ENCODE measurements at places on chromosomes 6 and 20.

GRCh38 chr6:38068854-38069590 is 249.5 kb downstream of the ZFAND3 start:
- DNase-seq: no peak

DNA sequence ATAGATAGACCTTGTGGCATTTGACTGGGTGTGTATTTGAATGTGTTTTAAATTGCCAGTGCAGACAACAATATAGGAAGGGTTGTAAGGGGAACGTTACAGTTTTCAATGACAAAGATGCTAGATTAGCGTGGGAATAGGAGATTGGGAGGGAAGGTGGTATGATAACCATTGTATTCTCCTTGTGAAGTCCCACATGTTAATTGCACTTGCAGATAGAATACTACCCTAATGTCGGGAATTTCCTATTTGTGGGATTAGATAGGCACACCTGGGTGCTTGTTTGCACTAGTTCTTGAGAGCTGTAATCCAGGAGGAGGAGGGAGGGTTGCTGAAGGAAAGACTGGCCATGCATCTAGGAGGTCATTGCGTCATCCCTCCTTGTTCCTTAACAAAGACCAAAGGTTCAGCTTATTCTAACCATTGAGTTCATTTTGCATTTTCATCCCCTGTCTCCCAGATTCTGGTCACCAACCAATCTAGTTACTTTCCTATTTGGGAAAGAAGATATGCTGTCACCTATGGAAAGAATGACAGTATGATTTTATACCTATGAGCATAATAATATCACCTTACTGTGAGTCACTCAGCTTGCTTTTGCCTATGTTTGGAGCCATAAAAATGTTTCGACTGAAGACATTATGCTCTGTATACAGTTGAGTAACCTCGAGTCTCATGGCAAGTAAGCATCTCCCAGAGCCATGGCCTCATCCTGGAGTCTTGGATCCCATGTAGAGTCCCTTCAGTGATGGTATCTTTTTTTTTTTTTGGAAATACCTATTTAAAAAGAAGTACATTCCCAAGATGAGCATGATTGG is 201.5 kb downstream of the DTNBP1 start:
- no peak for DNase-seq

DNA sequence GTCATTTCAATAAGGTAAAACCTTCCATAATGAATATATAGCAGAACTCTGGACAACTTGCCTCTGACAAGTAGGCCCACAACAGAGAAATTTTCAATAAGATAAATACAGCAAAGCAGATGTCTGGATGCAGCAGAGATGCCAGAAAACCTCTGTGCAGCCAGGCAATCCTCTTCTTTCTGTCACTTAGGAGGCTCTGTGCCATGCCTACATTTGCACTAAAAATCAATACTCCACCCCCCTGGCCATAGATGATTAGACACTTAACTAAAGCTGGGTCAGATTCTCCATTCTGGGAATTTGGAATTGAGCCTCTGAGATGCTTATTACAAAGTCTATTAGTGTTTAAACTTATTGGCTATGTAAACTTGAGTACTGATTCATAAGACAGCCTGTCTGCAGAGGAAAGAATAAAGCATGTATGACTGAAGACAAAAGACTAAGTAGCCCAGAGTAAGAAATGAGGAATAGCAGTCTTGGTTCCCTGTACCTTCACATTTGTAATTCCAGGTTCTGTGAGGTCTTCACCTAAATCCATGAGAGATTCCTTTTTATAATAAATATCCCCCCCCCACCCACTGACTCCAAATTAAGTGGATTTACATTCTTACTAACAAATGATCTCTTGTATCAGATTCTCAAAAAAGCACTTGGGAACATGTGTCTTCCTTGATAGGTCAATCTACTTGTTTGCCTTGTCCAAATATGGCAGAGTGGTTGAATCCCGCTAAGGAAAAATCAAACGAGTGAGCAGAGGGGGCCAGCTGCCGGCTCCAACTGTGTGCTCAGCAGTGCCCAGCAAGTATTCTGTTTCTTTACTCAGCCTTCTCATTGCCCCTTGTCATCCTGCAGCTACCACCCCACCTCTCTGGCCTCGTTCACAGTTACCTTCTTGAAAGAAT is 20.4 kb downstream of the MAN1A1 start:
- no peak for DNase-seq

- no peak for DNase-seq
Measured at GRCh38 chr6:158027590-158028285, 46.1 kb downstream of the SYNJ2 start.

DNA sequence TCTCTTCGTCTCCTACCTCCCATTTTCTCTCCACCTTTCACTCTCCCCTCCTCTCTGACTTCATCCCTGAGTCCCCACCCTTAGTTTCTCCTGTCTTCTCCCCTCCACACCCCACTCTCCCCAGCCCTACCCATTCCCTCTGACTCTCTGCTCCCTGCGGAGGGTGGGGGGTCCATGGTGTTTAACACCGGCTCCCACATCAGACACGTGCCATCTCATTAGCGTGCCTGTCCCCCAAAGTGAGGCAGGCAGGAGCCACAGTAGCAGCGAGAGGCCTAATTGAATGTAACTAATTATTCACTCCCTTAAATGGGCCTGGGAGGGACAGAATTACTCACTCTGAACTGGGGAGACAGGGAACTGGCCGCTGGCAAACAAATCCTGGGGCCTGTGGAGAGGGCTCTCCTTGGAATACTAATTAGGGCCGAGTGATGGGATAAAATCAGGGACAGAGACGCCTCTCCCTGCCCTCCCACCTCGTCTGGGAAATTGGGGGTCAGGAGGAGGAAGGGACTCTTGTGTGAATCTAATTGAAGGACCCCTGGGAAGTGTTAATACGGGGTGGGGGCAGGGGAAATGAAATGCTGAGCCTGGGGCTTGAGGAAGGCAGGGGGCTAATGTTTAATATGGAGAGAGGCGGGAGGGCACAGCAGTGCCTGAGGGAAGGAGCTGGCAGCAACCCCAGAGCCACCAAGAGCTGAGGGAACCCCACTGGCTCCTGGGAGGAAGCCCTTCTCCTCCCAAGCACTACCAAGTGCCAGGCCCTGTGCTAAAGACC is 17.9 kb downstream of the CD40 start:
- no peak for DNase-seq

- DNase-seq: no peak
Measured at GRCh38 chr20:45036044-45036755, 64.7 kb downstream of the KCNS1 start.

DNA sequence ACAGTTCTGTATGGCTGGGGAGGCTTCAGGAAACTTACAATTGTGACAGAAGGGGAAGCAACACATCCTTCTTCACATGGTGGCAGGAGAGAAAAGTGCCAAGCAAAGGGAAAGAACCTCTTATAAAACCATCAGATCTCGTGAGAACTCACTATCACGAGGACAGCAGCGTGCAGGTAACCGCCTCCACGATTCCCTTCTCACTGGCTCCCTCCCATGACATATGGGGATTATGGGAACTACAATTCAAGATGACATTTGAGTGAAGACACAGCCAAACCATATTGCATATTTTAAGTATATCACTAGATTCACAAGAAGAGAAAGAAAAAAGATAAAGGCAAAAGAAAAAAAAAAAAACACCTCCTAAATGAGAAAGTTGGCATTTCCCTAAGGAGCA is 431.9 kb upstream of the RGS17 start:
- no peak for DNase-seq

- DNase-seq: no peak
Measured at GRCh38 chr6:23445157-23445710, 680.8 kb upstream of the NRSN1 start.

DNA sequence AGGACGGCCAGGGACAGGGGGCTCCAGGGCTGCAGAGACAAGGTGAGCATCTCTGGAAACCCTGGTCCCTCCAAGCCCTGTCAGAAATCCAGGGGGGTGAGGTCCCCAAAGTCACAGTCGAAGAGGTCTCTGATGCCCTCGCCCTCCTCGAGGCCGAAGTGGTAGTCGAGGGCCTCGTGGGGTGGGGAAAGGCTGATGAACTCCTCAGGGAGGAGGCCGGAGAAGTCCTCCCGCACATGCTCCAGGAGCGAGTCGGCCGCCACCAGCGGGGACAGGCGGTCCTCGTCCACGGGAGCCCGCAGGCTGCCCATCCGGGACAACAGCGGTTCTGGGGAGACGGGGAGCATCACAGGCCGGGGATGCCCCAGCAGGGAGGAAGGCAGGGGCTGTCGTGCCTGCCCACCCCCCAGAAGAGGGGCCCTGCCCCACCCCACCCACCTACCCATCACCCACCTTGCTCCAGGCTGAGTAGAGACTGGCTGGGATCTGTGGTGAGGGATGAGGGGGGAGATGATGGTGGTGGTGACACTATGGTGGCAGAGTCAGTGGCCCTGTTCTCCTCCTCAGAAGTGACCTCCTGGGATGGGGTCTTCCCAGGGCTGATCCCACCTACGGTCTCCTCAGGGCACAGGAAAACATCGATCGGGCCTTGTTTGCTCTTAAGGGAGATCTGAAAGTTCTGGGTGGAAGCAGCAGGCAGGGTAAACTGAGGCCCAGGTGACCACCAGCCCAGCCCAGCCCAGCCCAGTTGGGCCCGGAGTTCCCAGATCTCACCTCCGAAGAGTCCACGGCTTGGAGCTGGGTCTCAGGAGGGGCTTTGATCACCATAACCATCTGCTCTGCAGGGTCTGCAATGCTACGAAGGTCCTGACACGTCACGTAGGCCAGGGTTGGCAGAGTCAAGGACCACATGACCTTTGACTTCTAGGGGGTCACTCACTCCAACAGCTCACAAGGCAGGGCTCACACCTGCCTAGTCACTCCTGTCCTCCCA is 2.7 kb upstream of the NECAB3 start:
- DNase-seq: no peak

GRCh38 chr20:18989736-18990474 is 176.3 kb downstream of the SCP2D1 start:
- DNase-seq: no peak

DNA sequence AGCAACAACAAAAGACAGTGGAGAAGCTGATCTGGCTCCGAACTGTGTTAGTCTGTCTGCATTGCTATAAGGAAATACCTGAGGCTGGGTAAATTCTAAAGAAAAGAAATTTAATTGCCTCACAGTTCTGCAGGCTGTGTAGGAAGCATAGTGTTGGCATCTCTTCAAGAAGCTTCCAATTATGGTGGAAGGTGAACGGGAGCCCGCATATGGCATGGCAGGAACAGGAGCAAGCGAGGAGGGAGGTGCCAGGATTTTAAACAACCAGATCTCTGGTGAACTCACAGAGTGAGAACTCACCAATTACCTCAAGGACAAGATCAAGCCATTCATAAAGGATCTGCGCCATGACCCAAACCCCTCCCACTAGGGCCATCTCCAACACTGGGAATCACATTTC is 293.5 kb downstream of the SMOC2 start:
- no peak for DNase-seq

DNA sequence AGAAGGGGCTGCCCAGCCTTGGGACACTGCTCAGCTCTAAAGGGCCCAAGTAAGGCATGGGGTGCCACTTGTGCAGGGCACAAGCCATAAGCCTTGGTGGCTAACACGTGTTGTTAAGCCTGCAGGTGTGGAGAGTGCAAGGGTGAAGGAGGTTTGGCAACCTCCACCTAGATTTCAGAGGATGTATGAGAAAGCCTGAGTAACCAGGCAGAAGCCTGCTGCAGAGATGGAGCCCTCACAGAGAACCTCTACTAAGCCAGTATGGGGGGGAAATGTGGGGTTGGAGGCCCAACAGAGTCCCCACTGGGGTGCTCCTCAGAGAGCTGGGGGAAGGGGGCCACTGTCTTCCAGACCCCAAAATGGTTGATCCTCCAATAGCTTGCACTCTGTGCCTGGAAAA is 32.6 kb downstream of the SERINC1 start:
- no peak for DNase-seq

DNA sequence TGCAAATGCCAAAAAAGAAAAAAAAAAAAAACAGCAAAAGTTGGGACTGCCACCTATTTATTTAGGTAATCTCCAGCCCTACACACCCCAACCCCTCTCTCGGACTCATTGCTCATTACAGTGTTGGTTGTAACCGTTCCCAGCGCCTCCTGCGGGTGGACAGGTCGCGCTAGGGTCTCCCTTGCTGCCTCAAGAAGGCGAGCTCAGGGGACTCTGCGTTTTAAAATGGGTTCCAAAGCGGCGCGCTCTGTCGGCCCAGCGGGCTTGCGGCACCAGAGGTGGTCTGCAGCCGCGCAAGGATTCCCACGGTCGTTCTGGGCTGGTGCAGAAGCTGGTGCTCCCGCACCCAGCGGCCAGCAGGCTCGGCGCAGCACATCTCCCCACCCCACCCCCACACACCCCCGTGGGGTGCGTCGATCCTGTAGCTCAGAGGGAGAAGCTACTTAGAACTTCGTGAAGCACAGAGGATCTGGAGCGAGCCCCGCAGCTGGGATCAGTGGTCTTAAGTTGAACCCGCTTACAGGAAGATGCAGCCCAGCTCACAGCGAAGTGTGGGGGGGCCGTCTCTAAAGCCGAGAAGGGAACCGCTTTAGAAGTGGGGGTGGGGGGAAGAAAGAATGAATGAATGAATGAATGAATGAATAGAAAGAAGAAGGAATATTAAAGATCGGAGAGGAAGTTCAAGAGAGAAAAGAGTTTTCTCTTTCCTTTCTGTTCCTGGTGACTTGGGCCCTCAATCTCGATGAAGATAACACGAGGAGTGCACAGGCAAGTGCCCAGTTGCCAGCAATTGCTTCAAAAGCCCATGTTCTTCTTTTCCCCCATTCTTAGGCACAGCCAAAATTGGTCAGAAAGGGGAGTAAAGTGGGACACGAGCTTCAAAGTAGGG is 780 bp downstream of the TFAP2A start:
- no peak for DNase-seq

- no peak for DNase-seq
Measured at GRCh38 chr6:116447496-116448011, 13.6 kb upstream of the CALHM6 start.

DNA sequence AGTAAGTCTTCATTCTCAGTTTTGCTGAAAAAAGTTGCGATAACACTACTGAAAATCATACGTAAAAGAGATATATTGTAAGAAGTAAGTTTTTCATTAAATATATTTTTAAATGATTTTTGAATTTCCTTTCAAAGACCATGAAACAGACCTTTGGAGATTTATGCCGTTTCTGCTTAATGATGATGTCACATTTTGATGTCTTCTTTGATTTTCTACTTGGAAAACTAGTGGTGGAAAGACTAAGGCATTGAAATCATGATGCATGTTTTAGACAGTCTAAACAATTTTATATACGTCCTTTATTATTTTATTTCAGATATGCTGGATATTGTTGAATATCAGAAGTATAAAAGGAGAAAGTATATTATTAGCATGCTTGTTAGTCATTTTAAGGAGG is 33.7 kb downstream of the EYA4 start:
- DNase-seq: no peak

DNA sequence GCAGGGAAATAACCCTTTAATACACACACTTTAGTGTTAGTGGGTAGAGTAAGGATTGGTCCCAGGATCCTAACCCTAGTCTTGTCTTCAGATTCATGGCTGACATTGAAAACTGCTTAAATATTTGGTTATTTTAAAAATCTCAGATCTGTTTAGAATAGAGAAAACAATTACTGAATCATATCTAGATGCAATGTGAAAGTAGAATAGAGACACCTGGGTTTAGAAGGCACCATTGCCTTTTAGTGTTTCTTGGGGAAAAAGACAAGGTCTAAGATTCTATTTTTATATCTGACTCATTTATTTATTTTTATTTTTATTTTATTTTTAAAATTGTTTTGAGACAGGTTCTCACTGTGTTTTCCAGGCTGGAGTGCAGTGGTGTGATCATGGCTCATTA is 6.0 kb downstream of the DDX43 start:
- DNase-seq: no peak
